ENCODE measurements at places on chromosomes 3 and 15.
A peak's percentile ranks its signal among the peaks of the same experiment; 100 is the strongest.

DNA sequence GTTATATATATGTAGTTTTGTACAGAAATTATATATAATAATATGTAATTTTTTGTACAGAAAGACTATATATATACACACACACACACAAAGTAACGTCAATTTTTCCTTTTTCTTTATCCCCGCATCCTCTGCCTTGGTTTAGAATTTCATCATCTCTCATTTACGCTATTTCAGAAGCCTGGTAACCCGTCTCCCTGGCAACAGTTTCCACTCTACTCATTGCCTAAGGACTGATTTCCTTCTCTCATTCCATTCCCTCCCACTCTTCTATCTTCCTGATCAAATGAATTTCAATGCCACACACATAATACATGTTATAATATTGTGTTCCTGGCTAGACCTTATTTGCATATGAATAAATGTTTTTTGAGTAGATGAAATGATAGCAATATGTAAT, 47.8 kb upstream of the NDN start:
- DNase-seq = no peak

GRCh38 chr3:44832965-44833364, 28.7 kb upstream of the TMEM42 start:
- no peak for DNase-seq

DNA sequence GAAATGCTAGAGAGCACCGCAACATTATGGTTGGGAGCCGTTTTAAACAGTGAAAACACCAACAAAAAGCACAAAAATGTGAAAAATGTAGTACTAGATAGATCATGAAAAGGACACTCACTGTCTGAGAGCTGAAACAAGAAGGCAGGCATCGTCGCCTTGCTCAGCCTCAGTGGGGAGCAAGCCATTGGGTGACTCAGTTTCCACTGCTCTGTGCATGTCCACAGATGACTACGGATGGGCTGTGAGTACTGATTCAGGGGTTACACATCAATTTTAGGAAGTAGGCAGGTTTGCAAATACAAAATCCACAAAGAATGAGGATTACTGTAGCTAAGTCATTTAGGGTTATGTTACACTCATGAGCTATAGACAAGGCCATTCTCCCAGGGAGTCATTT, 10.8 kb downstream of the NOX5 start:
- no peak for DNase-seq

DNA sequence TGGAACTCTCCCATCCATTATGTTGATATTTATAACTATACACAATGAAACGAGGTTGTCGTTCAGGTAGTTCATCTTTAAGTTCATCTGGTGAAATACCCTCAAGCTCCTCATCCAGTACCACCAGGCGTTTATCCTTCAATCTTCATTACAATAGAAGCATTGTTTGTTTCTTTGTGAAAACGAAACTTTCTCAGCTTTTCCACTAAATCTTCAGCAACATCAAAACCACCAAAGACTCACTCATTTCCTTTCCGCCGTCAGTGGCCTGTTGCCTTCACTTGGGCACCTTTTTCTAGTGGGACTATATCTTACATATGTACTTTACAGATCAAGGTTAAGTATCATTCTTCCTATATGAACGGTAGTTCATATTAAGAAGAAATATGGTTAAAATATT, 44.1 kb upstream of the TFG start:
- DNase-seq = peak; percentile 61

GRCh38 chr15:68375716-68376220, 56.2 kb downstream of the ITGA11 start:
- DNase-seq = no peak
